ENCODE measurements at places on chromosomes 5 and 9.

GRCh38 chr9:110762783-110763182 lies 94.2 kb downstream of the MUSK start:
- no peak for DNase-seq

DNA sequence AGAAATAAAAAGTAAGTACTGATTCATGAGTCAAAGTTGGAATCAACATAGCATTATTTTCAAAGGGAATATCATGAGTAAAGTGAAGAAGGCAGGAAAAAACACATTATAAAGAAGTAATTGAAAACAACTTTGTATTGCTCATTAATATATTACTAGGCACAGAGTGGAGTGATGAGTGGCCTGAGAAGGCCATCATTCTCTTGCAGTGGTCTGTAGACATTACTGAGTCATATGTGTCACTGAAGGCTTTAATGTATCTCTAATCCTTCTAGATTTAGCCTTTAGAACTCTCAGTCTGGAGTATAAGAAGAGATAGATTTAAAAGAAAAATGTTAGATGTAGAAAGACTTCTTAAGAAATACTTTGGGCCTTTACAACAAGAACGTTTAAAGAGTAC lies 881.4 kb downstream of the DNAH5 start:
- no peak for DNase-seq

- DNase-seq = no peak
Measured at GRCh38 chr5:76022611-76023010, 60.6 kb upstream of the SV2C start.

GRCh38 chr5:56161927-56162326 lies 71.2 kb downstream of the ANKRD55 start:
- DNase-seq = no peak

GRCh38 chr5:61777292-61777691 lies 445.2 kb downstream of the ZSWIM6 start:
- DNase-seq = no peak

Data from stimulated activated CD8-positive, alpha-beta memory T cell treated with anti-CD3 and anti-CD28 coated beads, Interleukin-15, amount 100 ng/mL, for 48 hours (primary cell).